SK-N-MC (cell line): ENCODE measurements at places on chromosomes 3 and 15.

- no peak for DNase-seq
Measured at GRCh38 chr3:47976135-47976732, 40.0 kb downstream of the MAP4 start.

GRCh38 chr15:98776607-98777281 is 128.4 kb downstream of the IGF1R start:
- no peak for DNase-seq

DNA sequence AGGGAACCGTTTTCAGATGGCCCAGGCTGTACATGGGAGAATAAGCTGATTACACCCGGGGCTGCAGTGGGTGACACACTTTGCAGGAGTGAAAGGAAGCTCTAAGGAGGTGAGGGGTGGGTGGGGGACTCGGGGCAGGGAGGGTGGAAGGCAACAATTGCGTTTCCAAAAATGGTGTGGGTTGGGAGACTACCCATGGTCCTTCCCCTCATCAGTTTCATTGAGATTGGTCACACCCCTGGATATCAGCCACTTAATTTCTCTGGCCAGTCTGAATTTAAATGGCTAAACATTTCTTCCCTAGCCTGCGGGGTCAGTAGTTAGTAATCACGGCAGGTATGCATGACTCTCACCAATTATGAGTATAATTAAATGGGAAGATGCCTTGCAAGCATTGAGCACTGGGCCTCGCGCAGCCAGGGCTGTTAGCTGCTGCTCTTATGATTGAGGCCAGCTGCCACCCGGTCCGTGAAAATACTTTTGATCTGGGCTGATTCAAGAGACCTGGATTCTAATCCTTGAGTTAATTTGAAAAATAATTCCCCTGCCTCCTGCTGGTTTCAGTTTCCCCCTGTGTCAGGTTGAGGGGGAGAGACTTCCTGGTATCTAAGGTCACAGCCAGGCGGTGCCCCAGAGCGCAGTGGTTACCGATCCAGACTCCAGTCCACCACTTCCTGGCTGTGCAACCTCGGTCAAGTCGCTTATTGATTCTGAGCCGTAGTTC is 23.3 kb downstream of the SLC6A6 start:
- DNase-seq = no peak

- no peak for DNase-seq
Measured at GRCh38 chr3:140004271-140004670, 69.3 kb downstream of the CLSTN2 start.

DNA sequence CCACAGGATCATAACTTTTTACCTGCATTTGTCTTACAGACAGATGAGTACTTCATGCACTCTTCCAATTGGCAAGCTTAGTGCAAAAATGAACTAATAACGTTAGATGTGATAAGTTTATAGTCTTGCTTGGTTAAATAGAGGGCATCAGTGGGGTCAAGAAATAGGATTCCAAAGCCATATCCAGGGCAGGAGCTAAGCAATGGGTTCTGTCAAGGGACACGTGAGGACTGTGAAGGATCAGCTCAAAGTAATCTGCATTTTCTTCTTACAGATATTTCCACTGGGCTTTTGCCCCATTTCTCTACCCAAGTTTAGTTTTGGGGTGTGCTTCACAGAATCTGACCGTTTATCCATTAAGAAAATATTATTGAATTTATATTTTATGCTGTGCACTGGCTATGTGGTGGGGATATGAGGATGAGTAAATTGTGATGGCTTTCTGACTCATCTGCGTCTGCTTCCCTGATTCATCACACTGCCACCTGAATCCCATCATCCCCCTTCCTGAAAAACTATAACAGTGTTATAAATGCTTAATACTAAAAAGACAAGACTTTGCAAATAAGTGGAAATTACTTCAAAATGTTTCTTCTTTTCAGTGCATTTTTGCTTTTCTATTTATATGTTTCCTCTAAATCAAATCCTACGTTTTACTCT is 17.5 kb downstream of the PPP2R3A start:
- no peak for DNase-seq

GRCh38 chr15:74529921-74530320 is 11.1 kb upstream of the ARID3B start:
- DNase-seq = no peak

- DNase-seq = no peak
Measured at GRCh38 chr3:52291508-52292181, 4.0 kb downstream of the GLYCTK start.

DNA sequence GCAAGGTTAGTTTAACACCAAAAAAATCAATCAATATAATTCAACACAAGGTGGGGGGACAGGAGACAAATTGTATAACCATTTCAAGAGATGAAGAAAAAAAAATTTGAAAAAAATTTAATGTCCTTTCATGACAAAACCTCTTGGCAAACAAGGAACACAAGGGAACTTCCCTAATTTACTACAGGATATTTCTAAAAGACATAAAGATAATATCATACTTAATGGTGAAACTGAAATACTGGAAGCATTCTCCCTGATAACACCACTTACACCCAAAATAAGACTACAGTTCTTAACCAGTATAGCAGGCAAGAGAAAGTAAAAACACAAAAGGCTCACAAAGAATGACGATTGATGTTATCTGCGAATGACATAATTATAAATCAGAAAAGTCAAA is 44.7 kb downstream of the IFT57 start:
- DNase-seq = no peak

GRCh38 chr15:75554717-75555116 is 24.4 kb downstream of the PTPN9 start:
- DNase-seq = no peak

DNA sequence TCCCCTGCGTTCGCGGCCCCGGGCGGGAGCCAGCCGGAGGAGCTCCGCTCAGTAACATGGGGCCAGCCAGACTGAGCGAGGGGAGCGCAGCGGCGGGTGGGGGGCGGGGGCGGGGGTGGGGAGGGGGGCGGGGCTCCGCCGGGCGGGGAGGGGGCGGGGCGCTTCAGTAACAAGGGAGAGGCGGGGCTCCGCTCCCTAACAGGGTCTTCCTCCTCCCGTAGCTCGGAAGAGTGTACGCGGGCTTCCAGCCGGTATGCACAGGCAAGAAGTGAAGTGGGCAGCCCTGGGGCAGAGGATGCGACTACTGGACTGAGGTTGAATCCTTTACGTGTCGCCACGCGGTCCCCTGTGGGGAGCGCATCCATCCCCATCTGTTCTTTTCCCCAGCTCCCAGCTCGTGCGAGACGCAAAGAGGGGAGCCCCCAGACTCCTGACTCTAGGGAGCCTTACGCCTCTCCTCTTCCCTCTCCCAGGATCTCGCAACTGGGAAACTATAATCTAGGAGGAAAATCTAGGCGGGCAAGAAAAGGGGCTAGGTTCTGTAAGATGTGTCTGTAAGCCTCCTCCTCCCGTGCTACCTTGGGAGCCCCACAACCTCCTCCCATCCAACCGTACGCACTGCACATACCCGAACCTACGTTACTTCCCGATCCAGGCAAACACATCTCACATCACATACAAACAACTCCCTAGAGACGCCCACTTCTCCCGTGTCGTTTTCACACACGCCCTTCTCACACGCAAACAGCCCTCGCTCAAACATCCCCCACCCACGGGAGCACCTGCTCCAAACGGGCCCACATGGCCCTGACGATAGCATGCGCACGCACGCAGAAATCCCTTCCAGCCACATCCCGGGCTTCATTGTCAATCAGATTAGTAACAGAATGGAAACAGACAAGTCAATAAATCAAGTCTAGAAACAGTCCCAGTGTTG is at the start of gene SHF:
Gene SHF, minus strand, starts transcription at position 73 of the 937 bp plus-strand sequence. Its CDS starts 15 bp downstream, at position 58.
- no peak for DNase-seq

- no peak for DNase-seq
Measured at GRCh38 chr3:4570840-4571621, 77.9 kb downstream of the ITPR1 start.

- DNase-seq = peak; percentile 97
Measured at GRCh38 chr3:161548301-161548700, 51.7 kb downstream of the OTOL1 start.

GRCh38 chr3:152380043-152380442 is 111.3 kb downstream of the MBNL1 start:
- no peak for DNase-seq

GRCh38 chr3:154458560-154458959 is 28.6 kb upstream of the GPR149 start:
- no peak for DNase-seq

DNA sequence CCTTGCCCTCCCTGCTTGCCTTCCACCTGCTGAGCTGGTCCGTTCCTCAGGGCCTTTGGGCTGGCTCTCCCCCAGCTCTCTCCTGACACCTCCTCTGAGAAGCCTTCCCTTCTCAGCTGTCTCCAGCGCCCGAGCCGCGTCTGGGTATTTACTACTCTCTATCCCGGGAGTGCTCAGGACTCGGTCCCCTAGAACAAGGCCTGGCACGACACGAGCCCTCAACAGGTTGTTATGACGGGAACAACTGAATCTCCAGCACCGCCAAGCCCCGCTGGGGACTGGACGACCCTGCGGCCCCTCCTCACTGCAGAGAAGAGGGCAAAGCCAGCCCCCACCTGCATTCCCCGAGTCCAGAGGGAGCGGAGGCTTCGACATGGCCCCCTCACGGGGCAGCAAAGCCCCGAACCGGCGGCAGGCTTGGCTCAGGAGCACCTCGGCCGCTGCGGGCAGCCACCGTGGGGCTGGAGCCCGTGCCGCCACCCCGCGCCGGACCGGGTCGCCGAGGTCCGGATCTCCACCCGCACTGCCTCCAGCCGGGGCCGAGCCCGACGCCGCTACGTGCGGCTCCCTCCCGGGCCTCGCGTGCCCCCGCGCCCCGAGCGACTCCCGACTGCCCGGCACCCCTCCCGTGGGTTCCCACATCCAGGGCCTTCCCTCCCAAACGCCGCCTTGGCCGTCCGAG is 792 bp downstream of the TPRA1 start:
- no peak for DNase-seq

GRCh38 chr15:27842526-27842925 is 256.6 kb downstream of the OCA2 start:
- no peak for DNase-seq
